Posterior cingulate gyrus (tissue), 11 donors: ENCODE measurements at places on chromosomes 12 and 14.
A peak's percentile ranks its signal among the peaks of the same experiment; 100 is the strongest.

GRCh38 chr12:66011731-66012130 is 118.8 kb downstream of the LLPH start:
- no peak for DNase-seq

GRCh38 chr14:66099931-66100330 is 386.2 kb upstream of the CCDC196 start:
- DNase-seq: no peak

DNA sequence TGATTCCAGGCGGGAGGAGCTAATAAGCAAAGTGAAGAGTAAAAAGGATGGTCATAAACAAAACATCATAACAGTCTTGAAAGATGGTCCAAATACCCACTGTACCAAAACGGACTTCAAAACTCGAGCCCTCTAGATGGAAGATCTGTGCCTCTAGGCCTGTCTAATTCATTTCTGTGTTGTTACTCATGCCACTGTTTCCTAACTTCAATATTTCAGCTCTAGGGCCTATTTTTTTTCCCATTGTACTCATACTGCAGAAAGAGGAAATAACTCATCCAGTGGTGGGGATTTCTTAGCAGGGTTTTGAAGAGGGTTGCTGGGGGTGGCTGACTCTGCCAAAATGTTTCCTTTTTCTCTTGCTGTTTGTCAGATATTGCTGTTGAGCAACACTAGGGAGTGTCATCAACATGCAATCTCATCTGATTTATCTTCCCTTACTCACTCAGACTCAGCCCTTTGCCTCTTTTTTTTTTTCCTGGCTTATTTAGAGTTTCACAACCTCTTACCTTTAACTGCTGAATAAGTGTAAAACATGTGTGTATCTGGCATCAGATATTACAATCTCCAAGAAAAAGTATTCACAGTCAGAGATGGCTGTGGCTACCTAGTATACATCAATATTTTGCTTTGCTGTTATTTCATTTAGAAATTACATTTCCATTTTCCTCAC is 189.6 kb downstream of the DUSP6 start:
- DNase-seq: peak; percentile 25

DNA sequence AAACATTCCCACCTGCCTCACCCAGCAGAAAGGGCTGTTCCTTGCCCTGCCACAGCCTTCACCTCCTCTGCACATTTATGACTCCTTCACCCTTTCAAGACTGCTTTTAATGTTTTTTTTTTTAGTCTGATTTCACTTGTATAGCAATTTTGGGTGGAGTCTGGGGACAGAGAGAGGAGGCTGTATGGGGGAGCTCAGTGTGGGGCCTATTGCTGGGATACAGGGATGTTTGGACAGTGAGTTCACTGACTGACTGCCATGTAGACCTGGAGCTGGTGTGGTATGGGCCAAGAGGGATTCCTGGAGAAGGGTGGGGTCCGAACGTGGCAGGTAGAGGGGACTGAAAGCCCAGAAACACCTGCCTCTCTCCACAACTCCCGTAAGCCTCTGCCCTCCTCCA is 1.9 kb upstream of the KRT85 start:
- no peak for DNase-seq

- DNase-seq: no peak
These were observed 48.2 kb upstream of the BTG1 start for GRCh38 chr12:92193846-92194245.

GRCh38 chr12:78402366-78403134 is 462.0 kb upstream of the SYT1 start:
- DNase-seq: no peak

GRCh38 chr14:74582910-74583581 is 29.0 kb downstream of the LTBP2 start:
- peak; percentile 61 for DNase-seq

DNA sequence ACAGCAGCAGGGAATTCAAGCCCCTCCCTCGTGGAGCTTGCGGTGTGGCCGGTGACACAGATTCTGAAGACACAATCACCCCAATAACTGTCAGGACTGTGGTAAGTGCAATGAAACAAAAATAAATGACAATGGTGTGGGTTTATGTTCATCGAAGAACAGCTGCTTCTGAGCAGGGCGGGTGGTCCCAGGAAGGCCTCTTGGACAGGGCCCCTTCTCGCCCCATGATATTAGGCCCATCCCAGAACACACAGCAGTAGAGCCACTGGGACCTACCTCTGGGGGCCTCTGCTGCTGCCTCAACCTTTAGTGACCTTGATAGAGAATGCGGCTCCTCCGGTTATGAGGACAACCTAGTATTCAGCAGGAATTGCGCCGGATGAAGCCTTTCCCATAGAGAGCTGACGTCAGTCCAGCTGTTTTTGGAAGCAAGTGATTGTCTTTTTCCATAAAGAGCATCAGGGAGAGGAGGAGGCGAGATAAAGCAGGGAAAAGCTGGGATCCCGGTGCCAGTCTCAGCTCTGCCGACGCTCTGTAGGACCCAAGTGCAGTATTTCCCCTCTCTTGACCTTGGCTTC is 84.1 kb upstream of the BCL11B start:
- DNase-seq: no peak

GRCh38 chr14:86802726-86803125 is 1190.3 kb downstream of the GALC start:
- DNase-seq: no peak

- DNase-seq: no peak
These were observed 76.7 kb downstream of the TTC7B start for GRCh38 chr14:90739318-90740068.

DNA sequence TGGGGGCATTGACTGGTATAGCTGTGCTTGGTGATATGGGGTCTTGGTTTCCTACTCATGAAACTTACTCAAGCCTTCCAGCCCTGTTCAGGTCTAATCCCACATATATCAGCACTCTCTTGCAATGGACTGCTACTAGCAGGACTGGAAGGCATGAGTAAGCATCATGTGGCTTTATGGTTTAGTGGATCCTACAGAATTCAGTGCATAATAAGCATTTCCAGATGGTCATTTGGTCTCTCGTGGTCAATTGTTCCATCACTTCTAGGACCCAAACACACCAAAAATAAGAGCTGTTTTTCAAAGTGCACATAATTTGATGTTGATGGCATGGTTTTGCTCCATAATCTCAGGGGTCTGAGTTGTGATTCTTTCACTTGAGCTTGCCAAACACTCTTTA is 114.4 kb downstream of the LMNTD1 start:
- no peak for DNase-seq

DNA sequence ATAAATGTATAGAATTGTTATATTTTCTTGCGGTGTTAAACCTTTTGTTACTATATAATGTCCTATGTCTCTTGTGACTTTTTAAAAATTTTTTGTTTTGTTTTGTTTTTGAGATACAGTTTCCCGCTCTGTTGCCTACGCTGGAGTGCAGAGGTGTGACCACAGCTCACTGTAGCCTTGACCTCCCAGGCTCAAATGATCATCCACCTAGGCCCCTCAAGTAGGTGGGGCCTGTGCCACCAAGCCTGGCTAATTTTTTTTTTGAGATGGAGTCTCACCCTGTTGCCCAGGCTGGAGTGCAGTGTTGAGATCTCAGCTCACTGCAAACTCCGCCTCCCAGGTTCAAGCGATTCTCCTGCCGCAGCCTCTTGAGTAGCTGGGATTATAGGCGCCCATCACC is 26.5 kb upstream of the RCOR1 start:
- no peak for DNase-seq

DNA sequence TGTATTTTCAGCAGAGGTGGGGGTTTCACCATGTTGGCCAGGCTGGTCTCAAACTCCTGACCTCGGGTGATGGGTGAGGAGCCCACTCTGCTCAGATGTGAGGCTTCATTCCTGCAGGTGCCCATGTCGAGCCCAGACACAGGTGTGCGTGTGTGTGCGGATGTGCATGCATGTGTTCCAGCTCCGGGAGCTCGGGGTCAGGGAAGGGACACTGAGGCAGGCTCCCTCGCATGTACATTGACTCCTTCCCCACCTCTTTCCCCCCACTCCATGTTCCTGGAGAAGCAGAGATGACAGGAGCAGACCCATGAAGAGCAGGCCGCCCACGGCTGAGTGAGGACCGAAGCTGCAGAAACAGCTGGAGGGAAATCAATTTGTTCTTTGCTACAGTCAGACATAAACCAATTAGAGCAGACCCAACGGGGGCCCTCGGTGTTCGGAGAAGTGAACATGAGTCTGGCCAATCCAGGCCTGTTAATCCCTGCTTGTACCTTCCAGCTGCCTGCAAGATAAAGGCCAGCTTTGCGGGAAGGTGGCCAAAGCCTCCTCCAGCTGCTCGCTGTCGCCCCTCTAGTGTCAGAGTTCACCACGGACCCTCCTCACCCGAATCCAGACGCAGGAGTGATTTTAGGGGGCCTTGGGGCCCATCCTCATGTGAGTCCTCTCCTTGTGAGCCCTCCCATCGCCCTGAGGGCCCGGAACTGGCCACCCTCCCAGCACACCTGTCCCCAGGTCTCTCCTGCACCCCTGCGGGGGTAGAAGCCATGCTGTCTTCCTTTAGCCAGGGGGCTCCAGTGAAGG is 321.0 kb upstream of the RTL1 start:
- DNase-seq: no peak

GRCh38 chr12:54378796-54379397 is 5.6 kb downstream of the ZNF385A start:
- DNase-seq: no peak

GRCh38 chr14:66662374-66662773 is 154.4 kb downstream of the GPHN start:
- DNase-seq: no peak

DNA sequence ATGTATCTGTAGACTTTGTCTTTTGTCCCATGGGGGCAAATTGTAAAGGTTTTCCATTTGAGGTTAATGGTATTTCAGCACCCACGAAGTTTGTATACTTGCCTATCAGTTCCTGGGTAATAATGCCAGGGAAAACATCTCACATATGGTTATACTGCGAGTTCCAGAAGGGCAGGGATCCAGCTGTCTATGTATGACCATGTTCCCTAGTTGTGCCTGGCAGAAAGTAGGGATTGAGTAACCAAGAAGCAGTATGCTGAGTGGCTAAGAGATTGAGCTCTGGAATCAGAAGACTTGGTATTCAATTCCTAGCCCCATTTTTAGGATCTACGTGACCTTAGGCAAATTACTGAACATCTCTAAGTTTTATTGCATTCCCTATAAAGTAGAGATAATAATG is 173.2 kb upstream of the PWP1 start:
- DNase-seq: no peak

DNA sequence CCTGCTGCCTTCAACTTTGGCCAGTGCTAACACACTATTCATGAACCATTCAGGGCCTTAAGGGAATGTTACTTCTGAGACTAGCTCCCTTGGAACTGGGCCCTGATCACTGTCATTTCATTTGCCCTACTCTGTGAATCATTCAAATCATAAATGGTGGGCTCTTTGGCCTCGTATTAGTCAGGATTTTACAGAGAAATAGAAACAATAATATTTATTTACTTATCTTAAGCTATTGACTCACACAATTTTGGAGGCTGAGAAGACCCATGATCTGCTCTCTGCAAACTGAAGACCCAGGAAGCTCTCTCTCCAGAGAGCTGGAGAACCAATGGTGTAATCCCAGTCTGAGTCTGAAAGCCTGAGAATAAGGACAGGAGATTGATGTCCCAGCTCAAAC is 398.5 kb downstream of the LRIG3 start:
- no peak for DNase-seq

GRCh38 chr12:43255522-43256111 is 296.4 kb downstream of the ADAMTS20 start:
- DNase-seq: no peak

- no peak for DNase-seq
These were observed 103.7 kb downstream of the SCAF11 start for GRCh38 chr12:45886685-45887084.

- no peak for DNase-seq
These were observed 22.3 kb downstream of the HDAC7 start for GRCh38 chr12:47797441-47797840.

- DNase-seq: no peak
These were observed 9.7 kb downstream of the MMAB start for GRCh38 chr12:109563291-109564284.

DNA sequence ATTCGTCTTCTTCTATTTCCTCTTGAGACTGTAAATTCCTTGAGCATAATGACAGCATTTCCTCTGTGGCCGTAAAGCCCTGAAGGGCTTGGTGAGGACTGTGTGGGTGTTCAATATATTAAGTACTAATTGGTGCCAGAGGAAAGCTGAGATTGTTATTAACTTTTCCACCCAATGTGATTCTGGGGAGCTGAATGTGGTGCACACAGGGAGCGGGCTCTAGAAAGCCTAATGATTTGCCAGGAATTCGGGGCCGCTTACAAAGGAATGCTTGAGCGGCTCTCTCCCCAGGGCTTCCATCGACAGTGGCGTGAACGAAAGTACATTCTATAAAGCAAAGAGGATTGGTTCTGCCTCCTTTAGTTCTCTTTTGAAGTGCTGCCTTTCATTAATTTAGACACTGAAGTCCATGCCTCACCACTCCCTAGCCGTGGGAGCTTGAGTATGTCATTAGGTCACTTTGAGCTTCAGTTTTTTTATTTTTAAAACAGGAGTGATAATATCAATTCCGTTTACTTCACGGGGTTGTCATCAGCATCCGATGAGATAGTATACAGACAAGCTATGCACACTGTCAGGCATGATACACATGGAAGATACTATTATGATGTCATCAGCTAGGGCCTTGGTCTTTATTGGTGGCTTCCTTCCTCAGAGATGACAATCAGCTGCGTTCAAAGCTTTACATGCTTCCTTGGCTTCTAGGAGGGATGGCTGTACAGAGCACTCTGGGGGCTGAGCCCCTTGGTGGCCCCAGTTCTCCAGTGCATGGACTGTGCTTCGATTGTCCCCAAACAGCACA is 11.0 kb upstream of the GSG1 start:
- no peak for DNase-seq

- no peak for DNase-seq
These were observed 44.5 kb upstream of the P2RX7 start for GRCh38 chr12:121088195-121088585.

GRCh38 chr12:119200601-119201000 is 21.9 kb downstream of the HSPB8 start:
- no peak for DNase-seq

DNA sequence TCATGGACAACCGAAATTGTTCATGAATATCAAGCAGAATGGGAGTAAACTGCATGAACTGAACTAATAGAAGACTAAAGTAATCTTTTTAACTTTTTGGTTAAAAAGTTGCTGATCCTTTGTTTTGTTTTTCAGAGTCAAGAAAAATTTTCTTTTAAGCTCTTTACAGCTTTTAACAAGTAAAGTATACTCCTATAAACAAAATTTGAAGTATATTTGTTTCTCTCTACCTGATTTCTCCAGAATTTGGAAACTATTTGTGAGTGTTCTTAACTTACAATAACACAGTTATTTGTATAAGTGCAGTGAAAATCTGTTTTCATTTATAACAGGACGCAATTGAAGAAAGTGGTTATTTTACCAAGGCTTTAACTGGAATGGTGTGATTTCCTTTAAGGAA is 12.2 kb upstream of the LRRK2 start:
- no peak for DNase-seq

DNA sequence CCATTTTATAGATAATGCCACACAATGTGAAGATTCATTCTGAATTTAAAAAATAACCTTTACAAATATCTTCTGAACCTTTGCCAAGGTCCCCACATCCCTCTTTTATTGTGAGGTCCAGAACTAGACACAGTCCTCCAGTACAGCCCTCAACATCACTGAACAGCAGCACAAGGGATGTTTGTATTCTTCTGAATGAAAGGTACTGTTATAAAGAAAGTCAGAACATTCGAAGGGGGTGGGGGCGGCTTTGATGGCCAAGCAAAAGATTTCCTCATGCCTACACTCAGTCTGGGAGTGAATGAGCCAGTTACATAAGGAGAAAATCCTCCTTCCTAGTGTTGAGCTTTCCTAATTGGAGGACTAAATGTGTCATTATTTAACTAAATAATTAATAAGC is 77.3 kb downstream of the PPM1A start:
- no peak for DNase-seq

GRCh38 chr12:125049093-125049458 is 16.2 kb upstream of the AACS start:
- no peak for DNase-seq

- no peak for DNase-seq
These were observed 32.5 kb downstream of the PSMC1 start for GRCh38 chr14:90288651-90289355.
